Stimulated activated CD4-positive, alpha-beta T cell treated with anti-CD3 and anti-CD28 coated beads, Interleukin-1b, Interleukin-23, amount 100 ng/mL, for 1 hour (primary cell): ENCODE measurements at places on chromosomes 7 and 10.

GRCh38 chr10:5385224-5385623, 19.4 kb downstream of the TUBAL3 start:
- no peak for DNase-seq

DNA sequence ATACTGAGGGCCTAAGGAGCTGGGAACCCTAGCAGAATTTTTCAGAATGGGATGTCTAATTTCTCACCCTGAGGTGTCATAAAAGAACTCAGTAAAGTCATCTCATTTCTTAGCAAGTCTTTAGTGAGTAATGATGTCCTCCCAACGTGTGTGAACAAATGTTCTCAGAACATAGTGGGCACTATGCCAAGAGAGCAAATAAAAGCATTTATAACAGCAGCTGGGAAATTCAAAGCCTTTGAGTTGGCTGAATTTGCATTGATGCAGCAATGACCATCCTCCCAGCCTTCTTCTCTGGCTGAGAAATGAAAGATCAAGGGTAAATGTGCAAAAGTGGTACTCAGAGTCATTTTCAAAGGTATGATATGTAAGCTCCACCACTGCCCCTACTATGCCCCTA, 109.4 kb downstream of the FAM107B start:
- no peak for DNase-seq

GRCh38 chr10:60998932-60999331, 54.9 kb upstream of the RHOBTB1 start:
- DNase-seq: no peak

DNA sequence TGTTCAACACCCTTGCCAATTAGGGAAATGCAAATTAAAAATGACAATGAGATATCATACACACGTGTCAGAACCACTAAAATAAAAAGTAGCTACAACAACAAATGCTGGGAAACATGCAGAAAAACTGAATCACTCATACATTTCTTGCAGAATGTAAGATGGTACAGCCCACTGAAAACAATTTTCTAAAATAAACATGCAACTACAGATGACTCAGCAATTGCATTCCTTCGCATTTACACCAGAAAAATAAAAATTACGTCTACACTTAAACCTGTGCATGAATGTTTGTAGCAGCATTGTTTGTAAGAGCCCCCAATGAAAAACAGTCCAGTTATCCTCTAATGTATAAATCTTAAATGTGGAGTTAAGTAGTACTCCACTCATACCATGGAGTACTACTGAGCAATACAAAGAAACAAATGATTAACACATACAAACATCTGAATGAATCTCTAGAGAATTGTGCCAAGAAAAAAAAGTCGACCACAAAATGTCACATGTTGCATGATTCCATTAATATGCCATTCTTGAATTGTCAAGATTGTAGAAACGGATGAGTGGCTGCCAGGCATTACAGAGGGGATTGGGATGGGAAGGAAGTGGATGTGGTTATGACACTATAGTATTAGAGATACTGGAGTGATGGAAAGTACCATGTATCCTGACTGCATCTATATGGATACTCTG, 134.6 kb upstream of the NPSR1 start:
- DNase-seq: no peak

GRCh38 chr10:103192089-103192450, 1.0 kb downstream of the NT5C2 start:
- no peak for DNase-seq

GRCh38 chr7:100681491-100682227, 8.1 kb downstream of the GNB2 start:
- no peak for DNase-seq

- DNase-seq: no peak
These were observed 129.7 kb downstream of the DGKI start for GRCh38 chr7:137717045-137717444.

DNA sequence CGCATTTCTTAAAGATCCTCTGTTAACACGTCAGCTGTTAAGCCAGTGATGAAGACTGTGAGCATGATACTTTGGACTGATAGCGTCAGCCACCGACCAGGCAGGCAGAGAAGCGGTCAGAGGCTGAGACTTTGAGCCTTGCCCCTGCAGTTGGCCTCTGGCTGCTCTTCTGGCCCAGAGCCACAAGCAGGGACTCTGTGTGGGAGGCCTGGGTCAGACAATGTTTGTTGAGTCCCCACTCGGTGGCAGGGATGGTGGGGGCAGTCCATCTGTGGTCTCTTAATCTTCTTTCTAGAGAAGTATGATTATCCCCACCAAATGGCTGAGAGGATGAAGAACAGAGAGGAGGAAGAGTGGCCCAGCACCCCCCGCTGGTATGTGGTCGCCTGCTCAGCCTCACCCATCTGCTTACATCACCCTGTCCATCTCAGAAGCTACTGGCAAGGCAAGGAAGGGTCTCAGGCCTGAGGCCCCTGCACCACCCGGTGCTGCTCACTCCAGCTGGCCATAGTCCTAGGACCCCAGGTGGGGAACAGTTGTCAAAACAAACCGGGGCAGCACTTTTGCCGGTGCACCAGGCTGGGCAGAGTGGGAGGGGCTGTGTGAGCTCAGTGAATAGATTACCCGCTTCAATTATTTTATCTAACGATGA, 202.9 kb downstream of the GRID1 start:
- no peak for DNase-seq

- no peak for DNase-seq
These were observed 16.4 kb upstream of the GSDME start for GRCh38 chr7:24773646-24774045.
